ENCODE measurements at places on chromosomes 2 and 18.

DNA sequence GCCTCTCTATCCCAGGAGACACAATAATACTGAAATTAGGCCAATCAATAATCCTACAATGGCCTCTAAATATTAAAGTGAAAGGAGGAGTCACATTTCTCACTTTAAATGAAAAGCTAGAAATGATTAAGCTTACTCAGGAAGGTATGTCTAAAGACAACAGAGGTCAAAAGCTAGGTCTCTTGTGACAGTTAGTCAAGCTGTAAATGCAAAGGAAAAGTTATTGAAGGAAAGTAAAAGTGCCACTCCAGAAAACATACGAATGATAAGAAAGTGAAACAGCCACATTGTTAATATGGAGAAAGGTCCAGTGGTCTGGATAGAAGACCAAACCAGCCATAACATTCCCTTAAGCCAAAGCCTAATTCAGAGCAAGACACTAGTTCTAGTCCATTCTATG, 9.5 kb downstream of the SESTD1 start:
- H3K36me3 ChIP-seq = peaks cover 1% of the 10 kb centered on the region
- H3K4me1 ChIP-seq = peaks cover 61% of the 10 kb centered on the region
- no peak overlapping the region for H3K4me3 ChIP-seq
- no peak for DNase-seq

DNA sequence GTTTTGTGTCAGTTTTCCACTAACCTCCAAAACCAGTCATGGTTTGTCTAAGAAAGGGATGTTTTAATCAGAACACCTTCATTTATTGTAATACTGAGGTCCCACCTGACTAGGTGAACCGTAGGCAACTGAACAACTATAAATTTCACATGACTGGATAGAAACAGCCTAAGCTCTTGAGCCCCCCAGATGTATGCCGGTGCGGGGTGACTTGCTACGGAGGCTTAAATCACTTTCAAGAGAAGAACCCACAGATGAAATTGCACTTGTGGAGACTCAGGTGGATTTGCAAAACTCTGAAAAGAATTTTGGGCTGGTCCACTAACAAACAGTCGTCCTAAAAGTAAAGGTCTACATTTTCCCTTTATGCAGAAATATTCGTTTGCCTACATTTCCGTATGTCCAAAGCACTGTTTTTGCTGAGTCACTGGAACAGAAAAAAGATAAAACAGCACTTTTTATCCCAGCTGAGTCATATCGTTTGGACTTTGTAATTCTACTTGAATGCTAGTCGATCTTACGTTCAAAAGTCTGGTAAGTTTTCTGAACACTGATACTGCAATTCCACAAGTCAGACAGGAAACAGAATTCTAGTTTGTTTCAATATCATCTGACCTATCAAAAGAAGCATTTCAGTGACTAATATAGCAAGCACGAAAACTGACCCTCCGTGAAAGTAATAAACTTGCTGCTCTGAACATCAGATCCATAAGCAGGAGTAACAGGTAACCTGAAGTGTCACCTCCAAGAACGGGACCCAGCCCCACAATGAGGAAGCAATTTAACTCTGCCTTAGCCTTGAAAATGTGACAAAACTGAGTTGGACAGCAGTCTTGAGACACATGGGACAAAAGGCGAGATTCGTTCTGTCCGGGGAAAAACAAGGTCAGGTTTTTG, 18.1 kb downstream of the ZNF516 start:
- H3K27ac ChIP-seq = peak overlapping the region; percentile 9
- no peaks in the 10 kb centered on the region for H3K36me3 ChIP-seq
- H3K4me3 ChIP-seq = peak overlapping the region; percentile 61
- H3K4me1 ChIP-seq = peaks cover 40% of the 10 kb centered on the region

DNA sequence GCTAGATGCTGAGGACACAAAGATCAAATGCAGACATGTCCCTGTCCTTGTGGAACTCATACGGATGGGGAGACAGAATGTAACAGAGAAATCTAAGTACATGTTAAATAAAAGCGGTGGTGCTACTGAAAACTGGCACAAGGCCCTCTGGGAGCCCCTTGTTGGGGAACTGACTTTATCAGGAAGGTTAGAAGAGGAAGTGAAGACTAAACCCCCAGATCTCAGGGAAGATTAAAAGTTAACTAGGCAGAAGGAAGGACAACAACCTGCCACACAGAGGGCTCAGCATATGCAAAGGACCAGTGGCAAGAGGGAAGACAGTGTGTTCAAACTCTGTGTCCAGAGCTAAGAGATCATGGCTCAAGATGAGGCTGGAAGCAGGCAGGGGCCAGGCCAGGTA, 4.8 kb downstream of the CACNB4 start:
- H3K27ac ChIP-seq = no peak overlapping the region
- peaks cover 17% of the 10 kb centered on the region for H3K27me3 ChIP-seq
- DNase-seq = no peak
- H3K36me3 ChIP-seq = no peaks in the 10 kb centered on the region
- no peak overlapping the region for H3K4me3 ChIP-seq

- no peaks in the 10 kb centered on the region for H3K27me3 ChIP-seq
- H3K4me1 ChIP-seq = no peaks in the 10 kb centered on the region
- H3K4me3 ChIP-seq = no peak overlapping the region
- no peak overlapping the region for H3K27ac ChIP-seq
- no peaks in the 10 kb centered on the region for H3K36me3 ChIP-seq
Observed at GRCh38 chr2:212271583-212271982, 267.0 kb downstream of the ERBB4 start.

DNA sequence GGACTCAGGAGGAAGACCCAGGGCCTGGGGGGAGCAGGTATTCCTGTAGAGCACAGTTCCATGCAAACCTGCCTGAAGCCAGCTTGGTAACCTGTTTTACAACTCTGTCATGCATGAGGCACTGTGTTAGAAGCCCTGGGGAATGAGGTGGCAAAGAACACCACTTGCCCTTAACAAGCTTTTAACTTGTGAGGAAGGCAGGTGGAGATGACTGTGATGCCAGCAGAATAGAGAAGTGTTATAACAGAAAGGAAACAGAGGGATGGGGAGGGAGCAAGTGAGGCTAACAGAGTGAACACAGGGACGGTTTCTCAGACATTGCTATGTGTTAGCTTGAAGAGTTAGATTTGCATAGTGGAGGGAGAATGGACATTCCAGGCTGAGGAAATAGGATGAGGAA, 11.5 kb upstream of the IL1A start:
- no peaks in the 10 kb centered on the region for H3K36me3 ChIP-seq
- no peaks in the 10 kb centered on the region for H3K27me3 ChIP-seq
- H3K4me1 ChIP-seq = peaks cover 33% of the 10 kb centered on the region
- H3K4me3 ChIP-seq = no peak overlapping the region

DNA sequence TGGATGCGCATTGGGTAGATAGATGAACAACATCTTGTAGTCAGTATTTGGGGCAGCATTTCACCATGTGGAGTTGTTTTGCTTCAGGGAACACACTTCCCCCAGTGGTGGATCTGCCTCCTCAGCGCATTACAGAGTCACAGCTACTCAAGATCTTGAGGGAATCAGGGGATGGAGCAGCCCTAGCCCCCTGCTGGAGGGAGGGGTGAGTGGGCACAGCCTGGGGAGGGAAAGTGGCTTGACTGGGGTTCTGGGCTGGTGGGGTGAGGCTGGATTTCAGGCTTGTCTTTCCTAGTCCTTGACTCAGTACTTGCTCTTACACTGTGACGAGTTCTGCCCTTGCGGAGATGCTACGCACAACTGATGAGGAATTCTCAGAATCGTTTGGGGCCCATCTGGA, 271.0 kb upstream of the HS6ST1 start:
- H3K27me3 ChIP-seq = peaks cover 8% of the 10 kb centered on the region
- DNase-seq = no peak
- H3K36me3 ChIP-seq = no peaks in the 10 kb centered on the region
- H3K4me3 ChIP-seq = no peak overlapping the region

DNA sequence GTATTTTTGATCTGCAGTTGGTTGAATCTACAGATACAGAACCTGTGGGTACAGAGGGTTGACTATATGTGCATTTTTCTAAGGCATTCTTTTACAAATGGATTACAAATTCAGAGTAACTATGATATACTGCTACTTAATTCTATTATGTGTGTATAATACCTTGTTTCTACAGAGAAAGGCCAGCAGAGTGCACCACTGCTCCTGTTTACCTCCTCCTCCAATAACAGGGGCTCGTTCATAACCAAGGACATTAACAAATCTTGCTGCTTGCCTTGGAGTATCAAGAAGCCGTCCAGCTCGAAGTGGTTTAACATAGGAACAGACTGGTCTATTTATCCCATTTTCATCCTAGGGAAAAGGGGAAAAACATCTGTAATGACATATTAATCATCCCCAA, 16.4 kb downstream of the CEP76 start:
- no peak overlapping the region for H3K27ac ChIP-seq
- no peak overlapping the region for H3K4me3 ChIP-seq
- peaks cover 2% of the 10 kb centered on the region for H3K4me1 ChIP-seq
- no peaks in the 10 kb centered on the region for H3K27me3 ChIP-seq
- H3K36me3 ChIP-seq = no peaks in the 10 kb centered on the region
- DNase-seq = no peak

- H3K4me3 ChIP-seq = no peak overlapping the region
- no peak overlapping the region for H3K27ac ChIP-seq
- no peak for DNase-seq
- no peaks in the 10 kb centered on the region for H3K36me3 ChIP-seq
- no peaks in the 10 kb centered on the region for H3K4me1 ChIP-seq
Observed at GRCh38 chr18:68148863-68149262, 566.0 kb downstream of the TMX3 start.

GRCh38 chr2:123816928-123817327, 208.2 kb upstream of the CNTNAP5 start:
- no peak overlapping the region for H3K27ac ChIP-seq
- H3K27me3 ChIP-seq = no peaks in the 10 kb centered on the region
- no peak overlapping the region for H3K4me3 ChIP-seq
- DNase-seq = no peak
